ENCODE measurements at places on chromosomes 6 and 20.
A peak's percentile ranks its signal among the peaks of the same experiment; 100 is the strongest.

- DNase-seq = no peak
Observed at GRCh38 chr6:22471132-22471690, 98.2 kb upstream of the HDGFL1 start.

DNA sequence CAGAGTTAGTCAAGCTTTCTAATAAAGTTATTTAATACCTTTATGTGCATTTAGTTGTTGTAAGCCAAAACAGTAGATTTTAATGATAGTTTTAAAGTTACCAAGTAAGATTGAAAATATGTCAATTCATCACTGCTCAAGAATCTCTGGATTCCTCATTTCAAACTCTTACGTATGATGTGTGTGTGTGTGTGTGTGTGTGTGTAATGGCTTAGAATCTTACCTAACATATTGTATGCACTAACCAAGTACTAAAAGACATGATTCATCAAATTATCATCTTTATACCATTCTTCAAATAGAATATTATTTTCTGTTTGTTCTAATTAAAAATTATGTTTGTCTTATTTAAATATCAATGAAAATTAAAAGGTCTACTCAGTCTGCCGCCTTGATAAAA lies 41.5 kb upstream of the ZNF337 start:
- no peak for DNase-seq

DNA sequence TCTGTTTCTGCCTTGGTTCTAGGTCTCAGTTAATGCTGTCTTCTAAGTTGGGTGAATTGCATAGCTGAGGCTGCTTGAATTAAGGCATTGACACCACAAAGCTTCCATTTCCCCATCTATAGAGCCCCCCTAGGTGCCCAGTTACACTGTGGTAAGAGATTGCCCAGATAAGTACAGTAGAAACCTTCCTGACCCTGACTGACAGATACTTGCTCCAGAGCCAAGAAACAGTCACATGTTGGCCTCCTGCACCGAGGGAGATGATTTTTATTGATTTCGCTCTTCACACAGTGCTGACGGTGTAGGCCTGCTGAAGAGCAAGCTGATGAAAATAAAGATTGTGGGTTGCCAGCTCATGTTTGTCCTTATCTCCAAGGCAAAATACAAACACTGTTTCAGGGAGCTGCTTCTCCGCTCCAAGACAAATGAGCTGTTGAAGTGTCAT lies 67.9 kb downstream of the TRMT11 start:
- DNase-seq = no peak

DNA sequence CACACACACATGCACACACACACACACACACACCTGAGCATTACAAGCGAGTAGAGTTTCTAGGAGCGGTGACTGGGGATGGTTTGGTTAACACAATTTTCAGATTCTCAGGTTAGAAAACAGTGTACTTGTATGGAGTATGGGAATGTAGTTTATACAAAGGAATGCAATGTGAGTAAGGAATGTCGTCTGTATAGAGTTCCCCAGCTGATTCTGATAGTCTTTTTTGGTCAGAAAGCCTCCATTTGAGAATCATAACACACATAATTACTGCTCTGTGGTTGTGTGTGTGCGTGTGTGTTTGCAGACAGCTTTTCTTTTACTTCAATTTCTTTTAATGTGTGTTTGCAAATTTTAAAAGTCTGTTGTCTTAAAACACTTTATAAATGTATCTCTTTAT lies 93.2 kb downstream of the MYO6 start:
- no peak for DNase-seq

- DNase-seq = no peak
Observed at GRCh38 chr6:20763296-20763695, 229.0 kb downstream of the CDKAL1 start.

- no peak for DNase-seq
Observed at GRCh38 chr20:64077094-64077493, 2.2 kb downstream of the RGS19 start.

- DNase-seq = no peak
Observed at GRCh38 chr6:108723594-108723993, 124.6 kb upstream of the ARMC2 start.

- DNase-seq = no peak
Observed at GRCh38 chr6:144351379-144352127, 66.4 kb downstream of the UTRN start.

DNA sequence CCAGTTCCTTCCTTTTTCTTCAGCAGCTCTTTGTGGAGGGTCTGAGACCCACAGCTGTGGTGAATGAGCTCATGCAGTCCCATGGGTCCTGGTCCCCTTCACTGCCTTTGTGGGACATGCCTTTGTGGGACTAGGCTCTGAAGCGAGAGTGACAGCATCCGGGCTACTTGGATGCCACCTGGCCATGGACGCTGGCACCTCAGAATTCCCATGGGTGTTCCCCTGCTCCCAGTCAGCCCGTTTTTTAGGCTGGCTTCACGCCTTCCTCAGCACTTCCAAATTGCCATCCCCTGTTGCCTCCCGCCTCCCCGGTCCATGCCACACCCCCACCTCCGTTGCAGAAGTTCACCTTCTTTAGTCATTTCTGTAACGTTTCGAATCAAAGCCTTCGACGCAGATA lies 45.1 kb downstream of the RAMACL start:
- DNase-seq = no peak

DNA sequence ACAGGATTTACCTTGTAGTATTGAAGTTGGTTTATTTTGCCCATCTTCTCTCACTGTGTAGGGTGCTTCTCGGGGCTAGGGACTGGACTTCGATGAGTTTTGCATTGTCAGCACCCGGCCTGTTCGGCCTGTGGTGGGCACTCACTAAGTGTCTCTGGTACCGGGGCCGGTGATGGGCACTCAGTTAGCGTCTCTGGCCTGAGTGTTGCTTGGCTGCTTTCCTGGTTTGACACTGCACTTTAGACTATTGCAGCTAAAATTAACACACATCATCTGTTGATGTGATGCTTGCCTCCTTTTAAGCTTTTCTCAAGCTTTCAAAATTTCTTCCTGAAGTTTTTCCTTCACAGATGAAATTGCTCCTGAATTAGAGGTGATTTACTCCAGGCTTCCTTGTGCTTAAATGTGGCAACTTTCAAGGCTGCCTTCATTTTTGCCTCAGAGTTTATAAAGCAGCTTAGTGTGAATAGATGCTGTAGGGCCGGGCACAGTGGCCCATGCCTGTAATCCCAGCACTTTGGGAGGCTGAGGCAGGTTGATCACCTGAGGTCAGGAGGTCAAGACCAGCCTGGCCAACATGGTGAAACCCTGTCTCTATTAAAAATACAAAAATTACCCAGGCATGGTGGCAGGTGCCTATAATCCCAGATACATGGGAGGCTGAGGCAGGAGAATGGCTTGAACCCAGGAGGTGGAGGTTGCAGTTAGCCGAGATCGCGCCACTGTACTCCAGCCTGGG lies 41.7 kb upstream of the TULP4 start:
- DNase-seq = no peak

GRCh38 chr6:125421836-125422235 lies 120.1 kb upstream of the HDDC2 start:
- no peak for DNase-seq

- DNase-seq = no peak
Observed at GRCh38 chr6:139823099-139823807, 448.8 kb upstream of the CITED2 start.

DNA sequence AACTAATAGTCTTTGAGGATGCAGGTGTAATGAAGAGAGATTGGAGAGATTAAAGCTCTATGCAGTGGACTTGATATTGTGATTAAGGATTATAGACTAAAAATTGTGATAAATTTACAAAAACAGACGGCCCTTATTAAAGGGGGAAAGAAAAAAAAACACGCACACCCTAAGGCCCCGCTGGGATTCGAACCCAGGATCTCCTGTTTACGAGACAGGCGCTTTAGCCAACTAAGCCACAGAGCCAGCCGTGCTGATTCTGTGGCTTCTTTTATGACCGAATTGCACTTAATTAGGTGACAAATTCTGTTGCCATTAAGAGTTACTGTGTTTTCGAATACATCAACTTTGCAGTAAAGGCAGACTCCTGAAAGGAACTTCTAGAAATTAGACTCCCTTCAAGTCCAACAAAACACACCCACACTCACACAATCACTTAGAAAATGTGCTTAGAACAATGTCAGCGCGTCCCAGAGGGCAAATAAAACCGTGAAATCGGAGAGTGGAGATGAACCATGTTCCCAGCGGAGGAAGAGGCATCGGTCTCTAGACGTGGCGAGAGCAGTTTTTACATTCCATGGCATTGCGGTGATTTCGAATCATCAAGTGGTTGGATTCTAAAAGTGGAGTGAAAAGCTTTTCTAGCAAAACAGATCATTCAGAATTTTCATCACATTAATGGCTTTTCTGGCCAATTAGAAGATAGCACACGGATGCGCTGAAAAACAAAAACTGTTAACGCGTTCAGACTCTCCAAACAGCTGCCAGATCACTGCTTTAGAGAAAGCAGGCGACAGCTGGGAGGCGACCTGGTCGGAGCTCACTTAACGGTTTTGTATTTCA lies 122.6 kb downstream of the GPX5 start:
- peak; percentile 27 for DNase-seq

GRCh38 chr6:85163156-85164080 lies 286.5 kb upstream of the NT5E start:
- no peak for DNase-seq

GRCh38 chr6:11209369-11209768 lies 23.1 kb downstream of the NEDD9 start:
- no peak for DNase-seq

DNA sequence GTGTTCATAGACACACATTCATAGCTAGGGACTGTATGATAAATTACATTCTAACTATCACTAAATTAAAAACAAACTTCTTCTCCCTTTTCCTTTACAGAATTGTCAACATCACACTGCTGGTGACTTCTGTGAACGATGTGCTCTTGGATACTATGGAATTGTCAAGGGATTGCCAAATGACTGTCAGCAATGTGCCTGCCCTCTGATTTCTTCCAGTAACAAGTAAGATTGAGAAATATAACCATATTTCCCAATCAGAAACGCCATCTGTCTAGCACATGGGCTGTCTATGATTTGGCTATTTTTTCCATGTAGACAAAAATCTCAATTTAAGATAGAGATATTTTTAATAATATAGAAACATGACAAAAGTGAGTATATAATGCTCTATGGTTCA lies 367.7 kb downstream of the ARHGAP18 start:
- no peak for DNase-seq

GRCh38 chr6:135922746-135923145 lies 71.2 kb downstream of the PDE7B start:
- DNase-seq = no peak
